NB4 (cell line): ENCODE measurements at places on chromosomes 12 and 14.

GRCh38 chr12:93609281-93610192, 37.1 kb downstream of the SOCS2 start:
- no peak for DNase-seq

- DNase-seq = no peak
These were observed 70.4 kb upstream of the PTPRQ start for GRCh38 chr12:80373666-80374065.

DNA sequence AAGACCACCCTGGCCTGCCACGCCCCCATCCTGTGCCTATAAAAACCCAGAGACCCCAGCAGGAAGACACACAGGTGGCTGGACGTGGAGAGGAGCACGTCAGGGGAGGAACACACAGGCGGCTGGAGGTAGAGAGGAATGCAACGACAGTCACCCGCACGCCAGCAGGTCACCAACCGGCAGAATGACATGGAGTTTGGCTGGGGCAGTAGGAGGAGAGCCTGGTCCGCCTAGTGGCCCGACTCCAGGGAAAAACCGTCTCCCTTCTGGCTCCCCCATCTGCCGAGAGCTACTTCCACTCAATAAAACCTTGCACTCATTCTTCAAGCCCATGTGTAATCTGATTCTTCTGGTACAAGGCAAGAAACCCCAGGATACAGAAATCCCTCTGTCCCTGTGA, 62.7 kb upstream of the KCNH3 start:
- DNase-seq = no peak

DNA sequence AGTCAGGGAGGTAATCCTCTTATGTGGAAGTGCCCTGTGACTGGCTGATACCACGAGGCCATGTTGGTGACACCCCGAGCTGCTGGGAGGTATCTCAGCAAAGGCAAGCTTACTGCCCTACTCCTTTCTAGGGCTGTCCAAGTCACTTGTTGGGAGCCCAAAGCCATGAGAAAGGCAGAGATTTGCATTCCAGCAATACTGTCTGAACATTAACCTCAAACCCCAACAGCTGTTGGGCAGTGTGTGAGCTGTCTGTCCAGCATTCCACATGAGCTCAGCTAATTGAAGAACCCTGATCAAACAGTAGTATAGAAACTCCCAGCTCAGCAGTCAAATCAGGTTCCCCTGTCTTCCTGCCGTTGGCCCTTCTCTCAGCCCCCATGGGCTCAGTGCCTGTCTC, 9.2 kb downstream of the ABHD4 start:
- DNase-seq = no peak

DNA sequence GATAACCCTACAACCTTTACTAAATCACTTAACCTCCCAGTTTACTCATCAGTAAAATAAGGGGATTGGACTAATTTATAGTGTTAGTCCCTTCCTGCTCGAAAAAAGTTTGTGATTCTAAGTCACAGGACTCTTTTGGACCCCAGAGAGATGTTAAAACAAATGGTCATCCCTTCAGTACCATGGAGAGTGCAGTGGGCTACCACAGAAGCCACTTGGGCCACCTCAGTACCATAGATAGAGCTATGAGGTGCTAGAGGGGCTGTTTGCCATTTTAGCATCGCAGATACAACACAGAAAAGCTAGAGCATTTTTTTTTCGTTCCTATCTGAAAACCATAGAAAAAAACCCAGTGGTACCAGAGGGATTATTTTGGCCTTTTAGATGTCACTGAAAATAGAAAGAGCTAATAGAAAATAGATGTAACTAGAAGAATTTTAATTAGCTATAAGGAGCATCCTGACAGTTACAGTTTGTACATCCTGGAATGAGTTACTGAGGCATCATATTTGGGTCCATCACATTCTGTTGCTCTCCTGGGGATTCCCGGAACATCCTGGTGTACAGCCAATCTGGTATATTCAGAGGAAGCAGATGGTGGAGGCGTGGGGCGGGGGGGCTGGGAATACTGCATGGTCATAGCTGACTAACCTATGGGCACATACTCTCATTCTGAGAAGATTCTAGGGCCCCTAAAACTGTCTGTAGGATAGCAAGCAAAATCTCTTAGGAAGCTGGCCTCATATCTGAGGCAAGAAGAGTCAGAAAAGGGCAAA, 2.8 kb downstream of the ZNF219 start:
- DNase-seq = no peak

- DNase-seq = no peak
These were observed 10.1 kb downstream of the PGAM5 start for GRCh38 chr12:132720606-132721345.

DNA sequence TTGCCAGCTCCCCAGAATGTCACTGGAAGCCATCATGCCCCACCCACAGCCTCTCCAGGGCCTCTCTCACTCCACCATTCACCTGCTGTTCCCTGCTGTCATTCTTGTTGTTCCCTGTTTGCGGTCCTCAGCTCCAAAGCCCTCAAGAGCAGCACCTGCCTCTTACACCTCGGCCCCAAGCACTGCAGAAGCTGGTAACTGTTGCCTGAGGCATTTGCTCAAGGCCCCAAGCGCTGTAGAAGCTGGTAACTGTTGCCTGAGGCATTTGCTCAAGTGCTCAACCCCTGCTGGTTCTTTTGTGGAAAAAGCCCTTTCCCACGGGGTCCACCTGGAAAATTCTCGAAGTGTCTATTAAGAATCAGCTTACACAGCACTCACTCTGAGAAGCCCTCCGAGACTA, 78.0 kb downstream of the ARL6IP4 start:
- DNase-seq = no peak

DNA sequence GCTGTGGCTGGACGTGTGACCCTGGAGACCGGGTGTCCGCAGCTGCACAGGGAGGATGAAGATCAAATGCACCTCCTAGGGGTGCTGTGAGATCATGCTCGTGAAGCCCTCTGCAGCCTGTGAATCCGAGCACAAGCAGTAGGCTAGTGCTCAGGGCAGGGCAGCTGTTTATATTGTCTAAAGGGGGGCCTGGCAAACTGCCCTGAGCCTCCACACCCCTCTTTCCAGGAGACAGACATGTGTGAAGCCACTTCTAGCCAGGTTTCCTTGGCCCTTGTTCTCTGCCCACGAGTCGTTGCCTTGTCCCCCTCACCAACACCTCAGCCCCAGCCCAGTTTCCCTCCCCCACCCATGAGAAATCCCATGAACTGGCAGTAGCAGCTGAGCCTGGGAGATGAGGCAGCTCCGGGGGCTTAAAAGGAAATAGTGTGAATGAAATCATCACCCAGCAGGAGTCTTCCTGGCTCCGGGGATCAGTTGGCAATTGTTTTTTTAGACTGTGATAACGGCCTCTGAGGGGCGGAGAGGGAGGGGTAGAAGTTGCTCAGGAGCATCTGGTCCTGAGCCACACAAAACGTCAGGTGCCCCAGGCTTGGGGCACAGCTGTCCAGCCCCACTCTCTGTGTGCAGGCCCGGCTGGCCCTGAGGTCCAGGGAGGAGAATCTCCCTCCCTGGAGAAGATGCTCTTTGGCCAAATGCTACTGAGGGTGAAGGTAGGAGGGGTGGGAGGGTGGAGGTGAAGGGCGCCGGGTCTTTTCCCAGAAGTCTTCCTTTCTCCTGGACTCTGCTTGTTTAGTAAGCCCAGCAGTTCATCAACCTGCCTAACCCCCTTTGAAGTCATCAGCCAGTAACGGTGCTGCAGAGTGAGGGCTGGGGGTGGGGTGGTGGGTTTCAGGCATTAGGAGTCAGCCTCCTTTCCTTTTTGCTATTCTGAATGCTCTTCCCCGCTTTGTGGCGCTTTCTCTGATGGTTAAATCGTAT, 4.0 kb downstream of the FGF6 start:
- peak; percentile 91 for DNase-seq

GRCh38 chr14:89700801-89701200, 253.7 kb downstream of the EFCAB11 start:
- no peak for DNase-seq

DNA sequence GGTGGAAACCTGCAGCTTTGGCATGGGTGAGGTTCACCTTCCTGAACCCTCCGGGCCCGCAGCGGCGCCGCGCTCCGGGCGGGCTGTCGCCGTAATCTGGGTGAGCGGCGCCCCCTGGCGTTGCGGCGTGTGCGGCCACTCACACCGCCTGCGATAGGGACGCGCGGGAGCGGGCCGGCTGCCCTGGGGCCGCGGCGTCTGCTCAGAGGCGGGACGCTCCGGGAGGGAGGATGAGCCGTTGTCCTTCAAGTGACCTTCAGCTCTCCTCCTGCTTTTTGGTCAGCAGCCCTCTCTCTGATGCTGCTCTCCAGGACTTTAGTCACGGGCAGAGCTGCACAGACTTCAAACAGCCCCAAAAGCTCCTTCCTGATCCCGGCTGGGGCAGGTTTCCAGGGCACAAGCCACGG, 211.7 kb upstream of the FKBP4 start:
- DNase-seq = peak; percentile 73

DNA sequence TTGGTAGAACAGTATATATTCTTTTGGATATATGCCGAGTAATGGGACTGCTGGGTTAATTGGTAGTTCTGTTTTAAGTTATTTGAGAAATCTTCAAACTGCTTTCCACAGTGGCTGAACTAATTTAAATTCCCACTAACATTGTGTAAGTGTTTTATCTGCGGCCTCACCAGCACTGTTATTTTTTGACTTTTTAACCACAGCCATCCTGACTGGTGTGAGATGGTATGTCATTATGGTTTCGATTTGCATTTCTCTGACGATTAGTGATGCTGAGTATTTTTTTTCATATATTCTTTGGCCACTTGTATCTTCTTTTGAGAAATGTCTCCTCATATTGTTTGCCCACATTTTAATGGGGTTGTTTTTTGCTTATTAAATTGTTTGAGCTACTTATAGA, 357.4 kb downstream of the C12orf50 start:
- DNase-seq = no peak

DNA sequence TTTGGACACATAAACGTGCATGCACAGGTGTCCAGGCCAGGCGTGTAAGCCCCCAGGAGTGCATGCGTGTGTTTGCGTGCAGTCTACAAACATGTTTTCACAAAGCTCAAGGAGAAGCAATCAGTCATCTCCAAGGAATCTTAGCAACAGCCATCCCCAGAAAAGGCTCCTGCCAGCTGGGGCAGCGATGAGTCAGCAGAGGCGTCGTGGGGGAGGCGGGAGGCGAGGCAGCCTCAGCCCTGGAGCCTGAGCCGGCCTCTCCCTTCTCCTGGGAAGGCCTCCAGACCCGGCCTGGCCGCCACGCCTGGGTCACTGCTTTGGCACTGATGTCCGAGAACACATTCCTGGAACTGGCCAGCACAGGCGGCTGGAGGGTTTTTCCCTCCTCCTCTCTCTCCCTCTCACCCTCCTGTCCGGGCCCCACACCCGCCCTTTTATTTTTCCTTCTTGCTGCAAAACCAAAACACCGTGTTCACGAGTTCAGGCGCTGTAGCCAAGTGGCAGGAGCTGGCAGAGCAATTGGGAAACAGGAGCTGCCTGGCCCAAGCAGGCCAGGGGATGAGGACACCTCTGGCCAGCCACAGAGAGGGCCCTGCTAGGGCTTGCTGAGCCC, 92.7 kb downstream of the LRRC74A start:
- peak; percentile 68 for DNase-seq

DNA sequence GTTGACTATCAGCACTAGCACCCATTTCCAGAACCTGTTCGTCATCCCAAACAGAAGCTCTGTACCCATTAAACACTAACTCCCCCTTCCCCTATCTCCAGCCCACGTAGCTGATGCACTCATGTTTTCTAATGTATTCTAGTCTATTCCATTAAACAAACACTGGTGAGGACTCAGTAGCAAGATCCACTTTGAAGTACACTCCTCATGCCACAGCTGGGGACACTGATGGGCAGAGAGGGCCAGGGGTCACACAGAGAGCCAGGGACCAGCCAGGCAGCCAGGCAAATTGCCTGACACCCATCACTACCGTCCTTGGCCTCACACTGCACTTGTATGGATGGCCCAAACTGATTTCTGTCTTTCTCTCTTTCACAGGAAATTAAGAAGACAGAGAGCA, 269.9 kb upstream of the DIO3 start:
- no peak for DNase-seq

- DNase-seq = no peak
These were observed 3.9 kb downstream of the SNAPC1 start for GRCh38 chr14:61766151-61766550.

- DNase-seq = no peak
These were observed 299.0 kb upstream of the DDHD1 start for GRCh38 chr14:53452005-53452673.

- no peak for DNase-seq
These were observed 5.9 kb upstream of the DEGS2 start for GRCh38 chr14:100165376-100165775.
